ENCODE measurements at places on chromosomes 3 and 15.

GRCh38 chr15:41795996-41796856 lies 21.9 kb downstream of the MAPKBP1 start:
- no peak for DNase-seq

GRCh38 chr3:159356606-159357005 lies 554.8 kb downstream of the MFSD1 start:
- no peak for DNase-seq

DNA sequence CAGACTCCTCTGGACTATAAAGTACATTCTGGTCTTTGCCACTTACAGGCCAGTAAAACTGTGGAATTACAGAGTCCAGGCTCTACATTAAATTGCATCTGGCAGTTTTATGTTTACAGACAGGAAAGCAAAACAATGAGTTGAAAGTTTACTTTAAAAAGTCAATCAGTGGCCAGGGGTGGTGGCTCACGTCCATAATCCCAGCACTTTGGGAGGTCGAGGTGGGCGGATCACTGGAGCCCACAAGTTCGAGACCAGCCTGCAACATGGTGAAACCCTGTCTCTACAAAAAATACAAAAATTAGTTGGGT lies 53.8 kb downstream of the TM4SF4 start:
- no peak for DNase-seq

- DNase-seq: peak; percentile 86
Measured at GRCh38 chr3:12967606-12968351, 105.5 kb downstream of the IQSEC1 start.

DNA sequence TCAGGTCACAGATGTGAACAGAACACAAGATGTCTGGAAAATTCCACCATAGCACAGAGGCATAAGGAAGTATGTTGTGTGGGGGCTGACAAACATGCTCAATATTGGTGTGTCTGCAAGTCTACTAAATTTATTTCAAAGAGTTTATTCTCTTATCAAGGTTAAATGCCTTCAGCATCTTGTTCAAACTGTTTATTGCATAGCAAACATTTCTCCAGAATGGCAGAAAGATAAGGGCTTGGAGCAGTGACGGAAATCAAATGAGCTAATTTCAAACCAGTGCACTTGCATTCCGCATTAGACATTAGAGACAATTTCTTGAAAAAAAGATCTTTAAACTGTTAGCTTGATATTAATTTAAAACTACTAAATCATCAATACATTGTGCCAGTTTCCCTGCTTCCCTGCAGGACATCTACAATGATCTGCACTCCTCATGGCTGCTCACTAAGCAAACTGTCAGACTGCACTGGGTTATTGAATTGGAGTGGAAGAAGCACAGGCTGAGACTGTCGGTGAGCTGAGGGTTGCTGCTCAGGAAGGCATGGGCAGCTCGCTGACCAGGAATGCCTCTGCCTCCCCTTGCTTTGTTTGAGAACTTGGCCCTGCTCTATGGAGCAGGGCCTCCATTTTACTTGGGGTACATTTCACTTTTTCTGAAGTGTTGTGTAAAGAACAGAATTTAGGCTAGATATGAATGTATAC lies 89.4 kb downstream of the KCNAB1 start:
- no peak for DNase-seq

GRCh38 chr15:39336926-39337325 lies 244.0 kb upstream of the THBS1 start:
- DNase-seq: no peak

- DNase-seq: peak; percentile 10
Measured at GRCh38 chr15:33737687-33738601, 230.4 kb upstream of the CHRM5 start.

- DNase-seq: no peak
Measured at GRCh38 chr3:50658831-50659230, 15.9 kb upstream of the DOCK3 start.

- DNase-seq: no peak
Measured at GRCh38 chr3:197795200-197795599, 4.1 kb downstream of the LRCH3 start.

GRCh38 chr15:63466378-63467192 lies 37.8 kb upstream of the USP3 start:
- DNase-seq: peak; percentile 65

DNA sequence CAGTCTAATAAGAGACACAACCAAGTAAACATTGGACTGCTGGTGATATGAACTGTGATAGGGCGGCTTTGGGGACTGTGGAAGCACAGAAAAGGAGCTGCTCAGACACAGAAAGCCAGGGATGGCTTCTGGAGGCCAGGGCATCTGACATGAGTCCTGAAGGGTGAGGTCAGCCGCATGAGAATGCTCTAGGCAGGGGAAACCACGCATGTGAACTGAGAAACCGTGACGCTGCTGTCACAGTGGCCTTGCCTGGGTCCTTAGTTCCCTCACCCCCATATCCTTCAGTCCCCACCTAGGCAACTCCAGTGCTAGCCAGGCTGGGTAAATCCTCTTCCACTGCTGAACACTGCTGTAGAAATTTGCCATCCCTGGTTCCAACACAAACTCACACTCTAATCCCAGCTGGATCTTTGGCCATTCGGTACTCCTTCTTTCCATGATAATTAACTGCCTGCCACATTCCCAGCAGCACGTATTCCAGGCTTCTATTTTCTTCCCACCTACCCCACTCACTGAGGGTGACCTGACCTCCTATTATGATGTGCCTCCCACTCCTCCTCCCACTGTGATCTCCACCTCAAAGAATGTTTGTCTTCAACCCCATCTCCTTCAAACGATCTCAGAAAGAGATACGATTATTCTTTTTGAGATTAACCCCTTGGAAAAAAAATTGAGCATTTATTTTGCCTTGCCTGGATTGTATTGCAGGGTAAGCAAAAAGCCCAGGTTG lies 31.4 kb downstream of the CRYGS start:
- no peak for DNase-seq

- no peak for DNase-seq
Measured at GRCh38 chr3:69688400-69688799, 50.9 kb upstream of the MITF start.

DNA sequence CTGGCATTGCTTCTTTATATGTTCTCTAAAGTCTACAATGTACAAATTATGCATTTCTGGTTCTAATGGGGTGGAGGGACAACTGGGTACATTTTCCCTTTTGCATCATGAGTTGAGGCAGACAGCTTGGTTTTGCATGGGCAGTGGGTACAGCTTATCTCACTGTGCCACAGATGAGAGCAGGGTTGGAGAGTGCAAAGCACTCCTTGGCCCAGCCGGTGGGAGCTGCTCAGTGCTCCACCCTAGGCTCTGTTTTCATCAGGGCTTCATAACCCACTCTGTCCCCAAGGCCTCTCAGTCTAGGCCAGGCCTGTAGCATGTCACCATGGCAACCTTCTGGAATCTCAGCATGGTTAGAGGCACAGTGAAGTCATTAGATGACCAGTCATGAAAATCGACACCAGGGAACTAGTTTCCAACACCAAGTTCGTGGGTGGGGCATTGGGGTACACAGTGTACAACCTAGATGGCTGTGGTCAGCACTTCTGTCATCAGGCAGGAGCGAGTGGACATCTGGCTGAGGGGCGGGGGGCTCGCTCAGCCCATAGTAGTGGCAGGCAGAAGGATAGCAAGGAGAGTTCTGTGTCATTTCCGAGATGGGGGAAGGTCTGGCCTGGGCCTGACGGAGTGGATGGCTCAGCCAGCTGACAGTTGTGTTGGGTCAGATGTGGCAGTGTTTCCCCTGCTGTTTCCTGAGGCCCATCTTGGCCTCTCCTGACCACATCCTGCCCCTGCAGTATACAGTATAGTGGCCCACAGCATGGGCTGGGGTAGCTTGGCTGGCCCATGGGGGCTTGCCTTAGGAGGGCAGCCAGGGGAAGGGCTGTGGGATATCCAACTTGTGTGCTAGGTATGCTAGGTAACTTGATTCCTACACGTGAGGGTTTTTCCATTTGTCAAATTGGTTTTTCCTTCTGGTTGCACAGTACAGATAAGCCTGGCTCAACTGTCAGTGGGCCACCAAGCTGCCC lies 75.7 kb upstream of the PRR23C start:
- DNase-seq: no peak

DNA sequence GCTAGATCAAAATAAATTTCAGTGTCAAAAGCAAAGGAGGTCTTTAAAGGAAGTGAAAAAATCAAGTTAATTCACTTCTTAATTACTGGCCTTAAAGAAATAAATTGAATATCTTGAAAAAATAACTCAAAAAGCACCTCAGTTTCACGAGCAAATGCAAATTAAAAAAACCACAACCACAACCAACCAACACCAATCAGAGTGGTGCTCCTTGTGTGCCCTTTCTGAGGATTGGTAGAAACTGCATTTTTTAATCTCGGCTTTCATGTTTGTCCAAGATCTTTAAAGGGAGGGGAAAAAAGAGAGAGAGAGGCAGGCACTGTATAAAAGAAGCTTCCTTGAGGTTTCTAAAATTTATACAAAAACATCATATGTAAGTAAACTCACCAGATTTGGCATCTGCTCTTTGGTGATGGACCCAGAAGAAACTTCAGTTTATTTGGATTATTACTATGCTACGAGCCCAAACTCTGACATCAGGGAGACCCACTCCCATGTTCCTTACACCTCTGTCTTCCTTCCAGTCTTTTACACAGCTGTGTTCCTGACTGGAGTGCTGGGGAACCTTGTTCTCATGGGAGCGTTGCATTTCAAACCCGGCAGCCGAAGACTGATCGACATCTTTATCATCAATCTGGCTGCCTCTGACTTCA lies at the start of gene GPR15:
GPR15 (plus strand) TSS at position 357 of the 653 bp plus-strand sequence; CDS start at position 413, 56 bp downstream.
- no peak for DNase-seq

- no peak for DNase-seq
Measured at GRCh38 chr3:184825121-184825820, 13.3 kb downstream of the VPS8 start.

GRCh38 chr3:134377896-134378295 lies 3.6 kb upstream of the AMOTL2 start:
- no peak for DNase-seq

DNA sequence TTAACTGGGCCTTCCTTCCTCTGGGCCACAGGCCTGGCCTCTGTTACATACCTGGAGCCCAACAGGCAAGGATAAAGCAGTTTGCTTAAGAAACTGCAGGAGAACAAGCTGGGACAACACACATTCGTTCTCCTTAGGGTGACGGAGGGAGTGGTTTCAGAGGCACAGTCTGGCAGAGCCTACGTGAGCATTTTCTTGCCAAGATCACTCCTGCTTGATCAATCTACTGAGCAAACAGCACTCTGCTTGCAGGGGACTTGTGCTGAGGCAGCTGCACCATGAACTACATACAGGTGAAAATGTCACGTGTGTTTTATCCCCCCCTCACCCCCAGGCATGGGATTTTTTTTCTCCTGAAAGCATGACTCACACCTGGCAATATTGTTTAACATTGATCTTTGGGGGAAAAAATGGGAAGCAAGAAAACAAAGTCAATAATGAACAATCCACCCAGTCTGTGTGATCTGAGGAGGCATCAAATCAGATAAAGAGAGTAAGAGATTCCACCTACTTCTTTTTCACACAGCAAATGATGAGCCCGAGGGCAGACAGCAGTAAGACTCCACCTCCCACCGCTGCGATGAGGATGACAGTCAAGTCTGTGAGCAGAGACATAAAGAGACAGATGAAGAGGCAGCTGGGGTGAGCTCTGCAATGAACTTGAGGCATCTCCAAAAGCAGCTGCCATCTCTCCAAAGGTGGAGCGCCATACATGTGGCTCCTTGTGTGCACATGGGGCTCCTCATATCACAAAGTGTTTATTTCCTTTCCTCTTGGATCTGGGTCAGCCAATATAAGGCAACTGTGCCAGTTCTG lies 57.4 kb downstream of the CDCP1 start:
- no peak for DNase-seq

DNA sequence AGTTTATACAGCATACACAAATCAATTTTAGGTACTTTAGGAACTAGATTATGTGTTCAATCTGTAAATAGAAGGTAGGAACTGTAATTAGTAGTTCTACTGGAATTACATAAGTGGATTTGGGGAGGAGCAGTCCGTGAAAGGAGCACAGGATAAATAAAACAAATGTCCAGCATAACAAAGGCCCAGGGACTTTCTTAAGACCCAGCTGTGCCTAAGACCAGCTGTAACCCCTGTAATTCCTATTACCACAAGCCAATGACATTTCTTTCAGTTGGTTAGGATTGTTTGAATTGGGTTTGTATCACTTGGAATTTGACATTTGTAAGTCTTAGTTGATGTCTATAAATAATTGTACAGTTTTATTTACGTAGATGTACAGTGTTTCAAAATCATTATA lies 4.8 kb upstream of the ZBTB20 start:
- DNase-seq: no peak

DNA sequence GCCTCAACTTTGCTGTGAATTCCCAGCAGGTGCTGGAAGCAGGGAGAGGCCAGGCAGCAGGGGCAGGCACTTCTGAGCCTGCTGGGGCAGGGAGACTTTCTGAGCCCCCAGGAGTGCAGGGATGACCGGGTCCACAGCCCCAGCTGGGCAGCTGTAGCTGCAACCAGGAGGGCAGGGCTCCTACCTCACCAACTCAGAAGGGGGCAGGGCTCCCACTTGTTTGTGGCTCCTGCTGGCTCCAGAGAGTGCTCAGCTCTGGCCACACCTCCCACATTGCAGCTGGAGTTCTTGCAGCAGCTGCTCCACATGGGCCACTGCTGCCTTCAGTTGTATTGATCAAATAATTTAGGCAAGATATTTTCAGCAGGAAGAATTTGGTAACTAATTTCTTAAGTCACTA lies 812.3 kb downstream of the NSUN3 start:
- no peak for DNase-seq

DNA sequence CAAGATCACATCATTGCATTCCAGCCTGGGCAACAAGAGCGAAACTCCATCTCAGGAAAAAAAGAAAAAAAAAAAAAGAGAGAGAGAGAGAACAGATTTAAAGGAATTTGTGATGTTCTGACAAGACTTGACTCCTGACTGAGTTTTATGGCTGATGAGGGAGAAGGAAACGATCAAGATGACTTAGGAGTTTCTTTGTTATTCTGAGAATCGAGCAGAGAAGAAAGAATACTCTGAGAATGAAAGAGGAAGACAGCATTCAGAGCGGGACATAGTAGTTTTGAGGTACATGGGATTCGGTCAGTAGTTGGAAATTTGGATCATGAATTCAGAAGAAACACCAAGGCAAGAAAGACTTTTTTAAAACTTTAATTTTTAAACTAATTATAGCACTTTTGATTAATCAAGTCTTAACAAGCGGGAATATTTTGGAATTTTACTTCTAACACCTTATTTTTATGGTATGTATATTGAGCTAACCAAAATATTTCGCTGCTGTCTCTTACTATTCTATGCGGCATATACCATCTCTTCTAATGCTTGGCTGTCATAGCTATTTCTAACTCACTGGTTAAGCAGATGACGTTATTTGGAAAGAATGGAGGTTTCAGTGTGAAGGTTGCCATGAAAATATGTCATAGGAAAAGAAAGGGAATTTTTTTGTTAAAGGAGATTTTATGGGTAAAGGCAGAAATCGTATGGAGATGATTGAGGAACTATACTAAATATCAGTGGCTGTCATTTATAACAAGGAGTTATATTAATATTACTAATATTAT lies 644.1 kb downstream of the RBMS3 start:
- no peak for DNase-seq

DNA sequence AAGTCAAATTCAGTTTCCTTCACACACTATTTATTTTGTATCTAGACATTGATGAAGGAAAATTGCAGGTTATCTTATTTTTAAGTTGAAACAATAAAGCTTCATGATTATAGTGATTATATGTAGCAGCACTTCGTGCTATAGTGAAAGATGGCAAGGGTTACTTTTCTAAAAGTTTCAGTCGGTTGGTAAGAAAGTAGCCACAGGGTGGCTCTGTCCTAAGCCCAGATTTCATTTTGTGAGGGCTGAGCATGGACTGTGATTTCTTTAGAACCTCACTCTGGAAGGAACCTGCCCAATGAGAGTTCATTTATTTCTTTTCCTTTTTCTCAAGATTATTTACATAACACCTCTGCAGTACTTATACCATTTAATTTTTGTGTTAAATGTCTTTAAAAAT lies 66.5 kb downstream of the NME9 start:
- no peak for DNase-seq

GRCh38 chr15:66389859-66390381 lies 3.2 kb downstream of the MAP2K1 start:
- no peak for DNase-seq
